Stomach (tissue), 19 donors: ENCODE measurements at places on chromosomes 4 and X. TPM values are rescaled to one million over a fixed set of nuclear protein-coding genes. Genes with fewer than 3 reads are reported as not detected.
A peak's percentile ranks its signal among the peaks of the same experiment; 100 is the strongest.

- peak; percentile 40 for DNase-seq
These were observed 38.8 kb downstream of the FAT1 start for GRCh38 chr4:186684889-186685309.

DNA sequence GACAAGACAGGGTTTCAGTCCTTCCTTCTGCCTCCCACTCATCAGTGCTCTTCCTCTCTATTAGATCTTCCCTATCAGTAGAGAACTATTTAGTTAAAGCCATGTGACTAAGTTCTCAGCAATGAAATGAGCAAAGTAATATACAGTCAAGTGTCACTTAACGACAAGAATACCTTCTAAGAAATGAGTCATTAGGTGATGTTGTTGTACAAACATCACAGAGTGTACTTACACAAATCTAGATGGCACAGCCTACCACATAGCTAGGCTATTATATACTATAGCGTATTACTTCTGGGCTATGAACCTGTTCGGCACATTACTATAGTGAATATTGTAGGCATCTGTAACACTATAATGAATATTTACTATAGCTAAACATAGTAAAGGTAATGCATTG is 71.3 kb downstream of the POU4F2 start:
- no peak for DNase-seq

GRCh38 chr4:57490520-57491255 is 380.5 kb upstream of the IGFBP7 start:
- no peak for DNase-seq

GRCh38 chr4:117560329-117560728 is 474.0 kb upstream of the NDST3 start:
- no peak for DNase-seq

- DNase-seq = no peak
These were observed 88.2 kb downstream of the CFAP299 start for GRCh38 chr4:80423553-80424224.

- no peak for DNase-seq
These were observed 41.4 kb upstream of the PPP2R3B start for GRCh38 chrX:427812-428725.

Gene MTNR1A
- total RNA-seq = not detected
